Omental fat pad (tissue), 4 donors: ENCODE measurements at places on chromosomes 1 and 21.

DNA sequence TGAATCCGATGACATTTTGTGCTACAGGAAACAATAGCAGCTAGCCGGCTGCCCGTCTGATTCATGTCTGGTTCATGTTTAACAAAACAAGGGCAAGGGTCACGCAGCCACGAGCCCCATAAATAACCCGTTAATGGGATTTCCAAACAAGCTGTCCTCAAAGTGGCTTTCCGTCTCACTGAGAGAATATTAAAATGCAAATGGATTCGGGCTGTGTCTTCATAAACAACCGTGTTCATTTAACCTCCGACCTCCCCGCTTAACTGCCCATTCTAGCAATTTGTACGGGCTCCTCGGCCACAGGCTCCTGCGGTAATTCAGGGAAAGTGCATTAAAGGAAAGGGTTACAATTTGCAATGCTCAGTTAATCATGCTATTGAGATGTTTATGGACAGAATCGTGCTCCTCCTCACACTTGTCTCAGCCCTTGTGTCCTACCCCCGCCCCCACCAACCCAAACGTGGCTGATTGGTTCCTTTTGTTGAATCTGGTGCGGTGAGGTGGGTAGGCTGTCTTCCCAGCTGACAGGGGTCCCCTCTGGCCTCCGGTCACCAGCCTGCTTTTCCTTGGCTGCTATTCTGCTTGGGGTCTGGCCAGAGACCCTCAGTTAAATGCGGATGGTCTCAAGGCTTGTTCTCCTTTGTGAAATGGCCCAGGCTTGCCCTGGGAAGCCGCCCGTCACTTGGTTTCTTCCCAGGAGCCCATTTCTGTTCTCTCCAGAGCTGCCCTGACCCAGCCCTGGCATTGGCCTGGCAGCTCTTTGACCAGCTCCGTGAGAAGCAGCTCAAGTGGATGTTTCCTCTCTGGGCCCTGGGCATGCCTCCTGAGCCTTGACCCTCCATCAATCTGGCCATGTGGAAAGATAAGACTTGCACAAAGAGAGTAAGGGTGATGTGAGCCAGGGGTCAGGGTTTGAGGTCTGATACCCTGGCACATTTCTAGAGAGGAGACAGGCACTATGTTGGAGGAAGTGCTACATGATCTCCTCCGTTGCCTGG, 200.7 kb upstream of the POU3F1 start:
- DNase-seq, result no peak

- no peak for DNase-seq
Observed at GRCh38 chr1:231949277-231950091, 322.9 kb downstream of the DISC1 start.

DNA sequence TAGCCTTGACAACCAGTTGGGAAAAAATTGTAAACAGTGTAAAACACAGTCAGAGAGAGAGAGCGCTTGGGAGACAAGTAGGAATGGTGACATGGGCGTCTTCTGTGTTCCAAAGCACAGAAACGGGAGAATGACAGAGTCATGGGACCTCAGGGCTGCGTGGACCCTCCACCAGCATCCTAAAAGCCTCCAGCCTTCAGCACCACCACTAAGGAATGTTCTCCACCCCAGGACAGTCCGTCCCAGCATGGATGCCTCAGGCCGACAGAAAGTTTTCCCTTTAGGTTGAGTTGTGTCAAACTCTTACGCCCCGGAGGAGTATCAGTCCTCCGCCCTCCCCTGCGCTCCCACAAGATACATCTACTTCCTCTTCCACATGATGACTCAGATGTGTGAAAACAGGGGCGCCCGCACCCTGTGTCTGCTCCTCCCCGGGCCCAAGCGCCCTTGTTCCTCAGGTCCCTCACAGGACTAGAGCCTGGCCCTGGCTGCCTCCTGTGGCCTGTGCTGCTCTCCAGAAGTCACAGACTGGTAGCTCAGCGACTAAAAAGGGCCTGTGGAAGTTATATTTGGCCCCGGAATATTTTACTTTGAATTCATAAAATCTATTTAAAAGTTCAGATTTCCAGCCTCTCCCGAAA, 63.9 kb upstream of the EFHD2 start:
- DNase-seq, result no peak

GRCh38 chr1:68293122-68293521, 60.8 kb upstream of the WLS start:
- DNase-seq, result no peak

DNA sequence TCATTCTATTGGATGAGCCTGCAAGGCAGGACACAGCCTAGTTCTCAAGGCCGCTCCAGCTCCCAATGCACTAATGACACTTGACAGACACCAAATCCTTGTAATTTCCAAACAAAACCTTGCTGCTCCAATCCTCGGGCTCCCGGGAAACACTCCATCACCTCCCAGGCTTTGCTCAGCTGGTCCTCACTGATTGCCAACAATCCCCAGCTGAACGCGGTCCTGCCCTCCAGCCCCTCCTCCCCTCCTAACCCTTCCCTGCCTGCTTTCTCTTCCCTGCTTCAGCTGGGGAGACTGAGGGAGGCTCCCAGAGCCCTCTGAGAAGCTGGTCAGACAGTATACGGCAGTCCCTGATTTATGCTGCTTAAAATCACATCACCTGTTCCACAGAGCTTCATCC, 114.4 kb upstream of the TNR start:
- no peak for DNase-seq

GRCh38 chr1:213680677-213681325, 307.0 kb upstream of the PROX1 start:
- DNase-seq, result no peak

DNA sequence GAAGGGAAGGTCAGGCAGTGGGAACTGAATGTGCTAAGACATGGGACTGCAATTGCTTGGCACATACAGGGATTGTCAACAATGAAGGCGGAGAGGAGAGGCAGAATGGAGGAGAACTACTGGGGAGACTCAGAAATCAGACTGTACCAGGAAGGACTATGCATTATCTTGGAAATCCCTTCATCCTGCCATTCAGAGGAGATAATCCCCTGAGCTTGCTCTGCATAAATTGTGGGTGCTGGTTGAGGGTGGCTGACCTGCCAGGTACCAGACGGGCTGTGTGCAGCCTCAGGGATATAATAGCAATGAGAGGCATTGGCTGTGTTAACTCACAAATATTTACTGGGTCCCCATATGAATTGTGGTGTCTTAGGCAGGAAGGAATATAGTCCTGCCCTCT, 5.0 kb upstream of the TRABD2B start:
- no peak for DNase-seq

DNA sequence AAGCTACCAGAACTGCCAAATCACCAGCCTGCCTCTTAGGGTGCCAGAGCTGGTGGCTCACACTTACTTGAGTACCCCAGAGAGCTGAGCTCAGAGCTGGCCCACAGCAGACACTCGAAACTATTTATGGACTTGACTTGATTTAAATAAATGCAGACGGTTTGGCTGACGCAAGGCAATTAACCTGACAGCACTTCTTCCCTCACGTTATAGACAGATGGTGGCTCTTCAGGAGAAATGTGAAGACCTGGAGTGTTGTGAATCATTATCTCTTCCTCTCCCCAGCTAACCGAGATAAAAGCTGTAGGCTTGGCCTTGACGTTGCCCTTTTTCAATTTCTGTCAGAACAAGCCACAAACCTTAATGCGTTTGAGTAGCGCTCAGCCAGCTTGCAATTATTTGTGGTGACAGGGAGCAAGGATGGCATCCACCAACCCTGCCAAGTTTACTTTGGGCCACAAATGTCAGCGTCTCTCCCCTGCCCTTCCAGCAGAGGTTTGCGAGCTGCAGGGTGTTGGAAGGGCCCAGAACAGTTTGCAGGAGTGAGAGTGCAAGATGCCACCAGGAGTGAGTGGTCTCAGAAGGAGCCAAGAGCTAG, 34.0 kb upstream of the BCAR3 start:
- no peak for DNase-seq

DNA sequence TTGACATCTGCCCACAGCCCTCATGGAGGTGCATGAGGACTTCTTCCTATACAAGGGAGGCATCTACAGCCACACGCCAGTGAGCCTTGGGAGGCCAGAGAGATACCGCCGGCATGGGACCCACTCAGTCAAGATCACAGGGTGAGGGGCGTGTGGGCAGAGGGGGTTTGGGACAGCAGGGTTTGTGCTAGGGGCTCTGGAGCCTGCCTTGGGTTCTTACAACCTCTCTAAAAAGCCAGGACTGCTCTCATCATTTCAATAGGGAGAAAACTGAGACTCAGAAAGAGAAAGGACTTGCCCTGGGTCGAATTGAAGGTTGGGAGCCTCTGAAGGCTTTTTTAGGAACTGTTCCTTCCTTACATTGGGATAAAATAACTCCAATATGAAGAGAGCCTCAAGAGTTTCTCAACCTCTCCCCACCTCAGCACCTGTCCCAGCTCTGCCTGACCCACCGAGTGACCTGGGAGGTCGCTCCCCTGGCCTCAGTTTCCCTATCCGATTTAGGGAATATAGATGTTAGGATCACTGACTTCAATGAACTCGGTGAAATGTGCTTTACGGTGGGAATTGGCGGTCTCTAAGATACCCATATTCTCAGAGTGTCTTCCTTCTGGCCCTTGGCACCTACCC, 9.5 kb downstream of the TINAGL1 start:
- no peak for DNase-seq

DNA sequence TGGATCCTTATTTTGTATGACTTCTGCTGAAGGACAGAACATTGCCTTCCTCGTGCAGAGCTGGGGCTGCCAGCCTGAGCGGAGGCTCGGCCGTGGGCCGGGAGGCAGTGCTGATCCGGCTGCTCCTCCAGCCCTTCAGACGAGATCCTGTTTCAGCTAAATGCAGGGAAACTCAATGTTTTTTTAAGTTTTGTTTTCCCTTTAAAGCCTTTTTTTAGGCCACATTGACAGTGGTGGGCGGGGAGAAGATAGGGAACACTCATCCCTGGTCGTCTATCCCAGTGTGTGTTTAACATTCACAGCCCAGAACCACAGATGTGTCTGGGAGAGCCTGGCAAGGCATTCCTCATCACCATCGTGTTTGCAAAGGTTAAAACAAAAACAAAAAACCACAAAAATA, 27.5 kb upstream of the KDM4A start:
- DNase-seq, result no peak

DNA sequence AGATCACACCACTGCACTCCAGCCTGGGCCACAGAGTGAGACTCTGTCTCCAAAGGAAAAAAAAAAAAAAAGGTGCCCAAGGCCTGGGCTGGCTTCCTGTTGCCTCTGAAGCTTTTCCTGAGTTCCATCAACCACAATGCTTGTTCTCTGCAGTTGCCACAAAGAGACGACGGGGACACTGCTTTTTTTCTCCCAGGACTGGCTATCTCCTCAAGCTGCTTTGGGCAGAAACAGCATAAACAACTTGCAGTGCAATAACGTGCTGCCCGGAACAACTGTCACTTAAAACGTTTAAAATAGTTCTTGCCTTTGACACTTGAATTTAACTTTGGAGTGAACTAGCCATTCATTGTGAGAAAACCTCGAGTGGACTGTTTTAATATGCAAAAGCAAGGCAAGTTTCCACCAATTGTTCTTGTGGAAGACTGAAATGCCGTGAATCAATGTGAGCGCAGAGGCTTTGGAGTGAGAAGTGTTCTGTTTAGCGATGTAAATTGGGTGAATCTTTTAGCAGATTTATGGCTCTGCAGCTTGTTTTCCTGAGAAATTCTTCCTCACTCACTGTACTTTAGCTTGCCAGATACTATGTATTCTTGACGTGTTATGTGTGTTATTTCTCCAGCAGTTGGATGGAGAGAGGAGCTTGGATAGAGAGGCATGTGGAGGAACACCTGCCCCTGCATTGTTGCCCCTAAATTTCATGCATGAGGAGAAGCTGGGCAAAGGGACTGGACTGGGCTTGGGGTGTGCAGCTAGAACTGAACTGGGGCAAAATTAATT, 188.1 kb upstream of the KIAA0040 start:
- no peak for DNase-seq

GRCh38 chr21:38241029-38241740, 15.6 kb upstream of the KCNJ15 start:
- DNase-seq, result no peak

DNA sequence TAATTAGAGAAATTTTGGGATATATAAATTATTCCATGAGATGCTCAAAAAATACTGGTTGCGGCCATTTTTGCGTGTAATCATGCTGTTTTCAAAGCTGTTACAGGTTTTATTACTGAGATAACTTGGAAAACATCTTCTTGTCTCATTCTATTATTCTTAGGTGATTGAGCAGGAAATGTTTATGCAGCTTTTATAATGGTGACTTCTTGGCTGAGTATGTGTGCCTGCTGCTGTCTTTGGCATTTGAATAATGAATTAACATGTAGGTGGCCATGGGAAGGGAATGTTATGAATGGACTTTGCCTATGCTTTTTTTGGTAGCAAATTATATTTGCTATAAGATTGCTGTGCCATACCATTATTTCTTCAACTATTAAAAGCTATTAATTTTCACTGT, 52.5 kb downstream of the RASAL2 start:
- DNase-seq, result no peak

DNA sequence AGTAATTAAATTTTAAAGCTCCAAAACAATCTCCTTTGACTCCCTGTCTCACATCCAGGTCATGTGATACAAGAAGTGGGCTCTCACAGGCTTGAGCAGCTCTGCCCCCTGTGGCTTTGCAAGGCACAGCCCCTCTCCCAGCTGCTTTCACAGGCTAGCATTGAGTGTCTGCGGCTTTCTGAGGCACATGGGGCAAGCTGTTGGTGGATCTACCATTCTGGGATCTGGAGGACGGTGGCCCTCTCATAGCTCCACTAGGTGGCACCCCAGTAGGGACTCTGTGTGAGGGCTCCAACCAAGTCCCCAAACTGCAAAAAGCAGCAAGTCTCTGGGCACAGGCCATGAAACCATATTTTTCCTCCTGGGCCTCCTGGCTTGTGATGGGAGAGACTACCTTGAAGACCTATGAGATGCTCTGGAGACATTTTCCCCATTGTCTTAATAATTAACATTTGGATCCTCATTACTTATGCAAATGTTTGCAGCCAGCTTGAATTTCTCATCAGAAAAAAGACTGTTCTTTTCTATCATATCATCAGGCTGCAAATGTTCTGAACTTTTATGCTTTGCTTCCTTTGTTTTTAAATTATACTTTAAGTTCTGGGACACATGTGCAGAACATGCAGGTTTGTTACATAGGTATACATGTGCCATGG, 554.1 kb upstream of the OLFM3 start:
- DNase-seq, result no peak

- DNase-seq, result no peak
Observed at GRCh38 chr1:154635171-154635570, 27.2 kb upstream of the ADAR start.

DNA sequence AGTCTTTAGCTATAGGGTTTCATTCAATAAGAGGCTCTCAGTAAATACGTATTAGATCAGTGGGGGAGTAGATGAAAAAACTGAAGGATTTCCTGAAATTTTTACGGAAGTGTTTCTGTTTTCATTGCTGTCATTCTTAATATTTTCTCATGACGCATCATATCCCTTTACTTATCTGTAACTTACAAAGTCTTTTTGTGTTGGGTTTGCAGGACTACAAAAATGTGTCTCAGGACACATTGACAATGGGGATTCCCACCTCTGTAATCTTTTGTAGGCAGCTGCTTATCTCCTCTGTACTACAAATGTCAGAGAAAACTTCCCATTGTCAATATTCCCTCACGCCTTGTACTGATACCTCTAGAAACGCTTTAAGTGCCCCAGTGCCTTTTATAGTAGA, 35.5 kb downstream of the CRP start:
- no peak for DNase-seq

GRCh38 chr21:28159396-28159795, 833.3 kb downstream of the LTN1 start:
- DNase-seq, result no peak
